Right lobe of liver (tissue), 6 donors: ENCODE measurements at places on chromosomes 1 and 21. TPM values are rescaled to one million over a fixed set of nuclear protein-coding genes. Genes with fewer than 3 reads are reported as not detected.

GRCh38 chr1:151340870-151341754, 5.9 kb downstream of the RFX5 start:
- DNase-seq: no peak

DNA sequence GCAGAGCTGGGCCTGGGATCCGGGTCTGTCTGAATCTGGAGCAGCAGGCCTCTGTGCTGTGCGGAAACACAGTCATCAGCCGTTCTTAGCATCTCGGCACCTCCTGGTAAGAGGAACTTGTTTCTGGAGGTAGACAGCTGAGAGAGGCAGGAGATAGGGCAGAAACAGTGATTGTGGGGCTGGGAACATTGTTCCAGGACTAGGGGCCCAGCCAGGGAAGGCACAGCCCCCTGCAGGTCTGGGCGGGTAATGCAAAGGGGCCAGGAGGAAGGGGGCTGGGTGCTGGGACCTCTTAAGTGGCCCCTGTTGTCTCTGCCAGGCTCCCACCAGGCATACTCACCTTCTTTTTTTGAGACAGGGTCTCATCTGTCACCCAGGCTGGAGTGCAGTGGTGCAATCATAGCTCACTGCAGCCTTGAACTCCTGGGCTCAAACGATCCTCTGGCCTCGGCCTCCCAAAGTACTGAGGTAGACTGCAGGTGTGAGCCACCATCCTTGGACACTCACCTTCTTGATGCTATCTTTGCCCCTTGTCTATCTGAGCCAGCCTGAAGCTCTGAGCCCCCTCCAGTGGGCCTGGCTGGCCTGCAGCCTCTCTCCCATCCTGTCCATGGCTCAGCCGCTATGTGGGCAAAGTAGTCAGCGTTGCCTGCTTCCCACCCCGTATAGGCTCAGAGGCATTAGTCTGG, 134.3 kb upstream of the ZBTB40 start:
- no peak for DNase-seq

VAMP4 gene
- total RNA-seq: 6.5 TPM

DNA sequence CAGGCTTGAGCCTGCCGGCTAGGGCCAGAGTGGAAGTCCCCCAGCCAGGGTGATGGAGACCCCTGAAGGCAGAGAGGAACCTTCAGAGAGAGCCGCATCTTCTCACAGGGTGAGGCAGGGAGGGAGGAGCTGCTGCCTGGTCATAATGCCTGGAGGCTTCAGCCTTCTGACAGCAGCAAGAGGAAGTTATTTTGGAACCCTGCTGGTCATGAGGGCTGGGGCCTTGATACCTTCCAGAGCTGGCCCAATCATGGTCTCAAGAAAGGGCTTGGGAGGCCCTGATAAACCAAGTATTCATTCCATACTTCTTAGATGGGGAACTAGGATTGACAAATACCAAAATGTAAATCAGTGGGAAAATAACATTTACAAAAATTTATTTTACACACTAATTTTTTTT, 26.6 kb upstream of the MPZL1 start:
- no peak for DNase-seq

GRCh38 chr1:54220004-54220811, 20.2 kb downstream of the MRPL37 start:
- peak; percentile 62 for DNase-seq

KCNC4 gene
- 1.1 TPM for total RNA-seq

BARHL2 gene
- total RNA-seq: not detected

CYP4A11 gene
- 676 TPM for total RNA-seq

NIBAN1 gene
- 1.7 TPM for total RNA-seq

AGT gene
- 2,037 TPM for total RNA-seq

DNA sequence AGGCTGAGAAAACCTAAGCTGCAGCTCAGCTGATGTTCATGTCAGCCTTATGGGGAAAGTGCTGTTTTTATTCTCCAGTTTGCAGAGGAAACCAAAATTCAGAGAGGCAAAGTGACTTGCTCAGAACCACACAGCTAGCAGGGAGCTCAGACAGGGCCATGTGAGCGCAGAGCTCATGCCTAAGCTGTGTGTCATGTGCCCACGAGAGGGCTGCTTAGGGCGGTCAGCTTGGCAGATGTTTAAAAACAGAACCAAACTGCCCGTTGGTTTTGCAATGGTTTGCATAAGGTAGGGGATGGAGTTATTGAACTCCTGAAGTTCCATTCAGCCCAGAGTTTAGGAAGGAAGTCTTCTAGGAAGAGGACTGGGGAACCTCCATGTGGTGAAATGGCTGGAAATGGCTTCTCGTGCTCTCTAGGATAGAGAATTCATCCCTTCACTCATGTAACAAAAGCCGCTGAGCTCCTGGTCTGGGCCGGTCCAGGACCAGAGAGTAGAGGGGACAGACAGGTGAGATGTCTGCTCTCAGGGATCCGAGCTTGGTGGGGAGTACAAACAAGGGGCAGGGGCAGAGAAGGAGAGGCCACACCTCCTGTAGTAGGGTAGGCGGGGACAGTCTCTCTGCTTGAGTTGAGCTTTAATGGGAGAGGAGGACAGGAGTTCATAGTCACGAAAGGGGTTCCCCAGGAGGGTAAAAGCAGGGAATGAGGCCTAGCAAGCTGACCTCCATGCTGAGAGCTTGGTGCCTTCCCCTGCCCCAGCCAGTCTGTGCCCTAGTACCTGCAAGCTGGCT, 46.9 kb downstream of the ARHGEF10L start:
- peak; percentile 84 for DNase-seq

DNA sequence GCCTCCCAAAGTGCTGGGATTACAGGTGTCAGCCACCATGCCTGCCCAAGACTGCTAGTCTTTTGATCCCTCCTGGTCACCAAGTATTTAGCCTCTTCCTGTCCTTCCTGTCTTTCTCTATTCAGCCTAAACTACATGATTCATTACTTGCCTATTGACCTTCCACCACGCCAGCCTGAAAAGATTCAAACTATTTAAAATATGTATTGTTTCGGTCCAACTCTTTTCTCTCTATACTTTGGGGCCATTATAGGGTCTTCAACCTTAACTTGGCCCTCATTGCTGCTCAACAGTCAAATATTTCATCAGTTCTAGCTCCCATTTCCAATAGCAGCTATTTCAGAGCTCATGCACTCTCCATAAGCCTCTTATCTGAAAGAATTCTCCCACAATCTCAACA, 153.0 kb downstream of the TNFSF18 start:
- DNase-seq: no peak

- no peak for DNase-seq
Measured at GRCh38 chr1:116704278-116704677, 36.7 kb upstream of the IGSF3 start.

GRCh38 chr1:76291737-76292136, 217.2 kb downstream of the ST6GALNAC3 start:
- no peak for DNase-seq

LRRN2 gene
- total RNA-seq: 0.74 TPM

PLD5 gene
- total RNA-seq: not detected
